T-helper 9 cell (primary cell): ENCODE measurements at places on chromosomes 11 and 22.

- DNase-seq, result no peak
These were observed 43.9 kb downstream of the DDX6 start for GRCh38 chr11:118746988-118747585.

DNA sequence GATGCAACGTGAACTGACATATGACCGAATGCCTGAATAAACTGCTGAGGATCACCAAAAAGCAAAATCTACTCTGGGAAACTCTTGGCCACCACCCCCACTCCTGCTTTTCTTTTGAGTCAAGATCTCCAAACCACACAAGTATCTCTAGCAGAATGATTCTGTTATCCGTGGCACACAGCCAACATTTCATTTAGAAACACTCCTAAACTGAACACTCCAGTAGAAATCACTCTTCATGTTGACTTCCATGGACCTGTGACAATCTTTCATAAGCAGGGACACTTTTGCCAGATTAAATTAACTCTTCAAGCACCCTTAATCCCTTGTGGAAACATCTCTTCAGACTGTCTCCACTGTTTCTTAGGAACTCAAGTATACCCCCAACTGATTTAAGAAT lies 44.4 kb downstream of the VSIG10L2 start:
- DNase-seq, result no peak

GRCh38 chr22:23817146-23817545 lies 21.7 kb downstream of the DERL3 start:
- DNase-seq, result no peak

GRCh38 chr22:24578355-24579257 lies 14.3 kb downstream of the LRRC75B start:
- no peak for DNase-seq

DNA sequence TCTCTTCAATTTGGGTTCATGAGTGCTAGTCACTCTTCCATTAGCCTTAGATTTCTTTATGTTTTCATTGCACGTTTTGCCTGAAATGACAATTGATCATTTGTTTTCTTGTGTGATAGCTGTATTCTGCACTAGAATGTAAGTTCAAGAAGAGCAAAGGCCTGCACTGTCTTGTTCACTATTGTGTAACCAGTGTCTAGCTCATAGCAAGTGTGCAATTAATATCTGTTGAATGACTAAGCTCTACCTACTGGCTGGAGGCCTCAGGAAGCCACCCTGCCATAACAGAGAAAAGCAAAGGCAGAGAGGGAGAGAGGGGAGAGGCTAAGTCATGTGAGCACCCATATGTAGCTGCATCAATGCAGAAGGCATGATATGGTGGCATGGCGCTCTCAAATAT lies 292.8 kb upstream of the SYN3 start:
- DNase-seq, result no peak

GRCh38 chr11:87430821-87431220 lies 393.1 kb downstream of the TMEM135 start:
- no peak for DNase-seq

DNA sequence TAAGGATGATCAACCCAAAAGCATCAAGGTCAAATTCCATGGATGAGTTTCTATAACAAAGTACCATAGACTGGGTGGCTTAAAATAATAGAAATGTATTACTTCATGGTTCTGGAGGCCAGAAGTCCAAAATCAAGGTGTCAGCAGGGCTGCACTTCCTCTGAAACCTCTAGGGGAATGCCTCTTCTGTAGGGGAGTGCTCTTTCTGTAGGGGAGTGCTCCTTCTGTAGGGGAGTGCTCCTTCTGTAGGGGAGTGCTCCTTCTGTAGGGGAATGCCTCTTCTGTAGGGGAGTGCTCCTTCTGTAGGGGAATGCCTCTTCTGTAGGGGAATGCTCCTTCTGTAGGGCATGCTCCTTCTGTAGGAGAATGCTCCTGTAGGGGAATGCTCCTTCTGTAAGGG lies 65.5 kb downstream of the FBLN1 start:
- DNase-seq, result no peak

GRCh38 chr11:111819829-111820237 lies 51.5 kb downstream of the ALG9 start:
- DNase-seq, result no peak
